Articular chondrocyte of knee joint (primary cell): ENCODE measurements at places on chromosomes 5 and 9. TPM values are rescaled to one million over a fixed set of nuclear protein-coding genes. Genes with fewer than 3 reads are reported as not detected.

WDR31 gene
- total RNA-seq, result 2.9 and 3.2 TPM in 2 replicates

C9orf50 gene
- total RNA-seq, result 0.11 TPM in 1 of 2 replicates, not detected in the other

PCSK1 gene
- 54.8 and 55.9 TPM in 2 replicates for total RNA-seq

ANGPTL2 gene
- total RNA-seq, result 51.1 and 64.2 TPM in 2 replicates

ACSL6 gene
- total RNA-seq, result 0.32 TPM in 1 of 2 replicates, not detected in the other

FOXD4L6 gene
- 0.13 TPM in 1 of 2 replicates, not detected in the other for total RNA-seq

HAPLN1 gene
- total RNA-seq, result 254 and 293 TPM in 2 replicates

CEP78 gene
- 13.2 and 17.4 TPM in 2 replicates for total RNA-seq

C6 gene
- total RNA-seq, result not detected in 2 replicates

FAM169A gene
- 0.39 and 0.76 TPM in 2 replicates for total RNA-seq

OSMR gene
- total RNA-seq, result 145 and 202 TPM in 2 replicates

CCDC192 gene
- total RNA-seq, result not detected in 2 replicates

CTXN3 gene
- total RNA-seq, result 0.11 TPM in 1 of 2 replicates, not detected in the other

NFIB gene
- total RNA-seq, result 72.2 and 105 TPM in 2 replicates

SLCO6A1 gene
- not detected in 2 replicates for total RNA-seq
